ENCODE measurements at places on chromosomes 11 and 22. TPM values are rescaled to one million over a fixed set of nuclear protein-coding genes. Genes with fewer than 3 reads are reported as not detected.
A peak's percentile ranks its signal among the peaks of the same experiment; 100 is the strongest.

The MRGPRX4 gene
- not detected for total RNA-seq

The PRCP gene
- total RNA-seq = 35.9 TPM

DNA sequence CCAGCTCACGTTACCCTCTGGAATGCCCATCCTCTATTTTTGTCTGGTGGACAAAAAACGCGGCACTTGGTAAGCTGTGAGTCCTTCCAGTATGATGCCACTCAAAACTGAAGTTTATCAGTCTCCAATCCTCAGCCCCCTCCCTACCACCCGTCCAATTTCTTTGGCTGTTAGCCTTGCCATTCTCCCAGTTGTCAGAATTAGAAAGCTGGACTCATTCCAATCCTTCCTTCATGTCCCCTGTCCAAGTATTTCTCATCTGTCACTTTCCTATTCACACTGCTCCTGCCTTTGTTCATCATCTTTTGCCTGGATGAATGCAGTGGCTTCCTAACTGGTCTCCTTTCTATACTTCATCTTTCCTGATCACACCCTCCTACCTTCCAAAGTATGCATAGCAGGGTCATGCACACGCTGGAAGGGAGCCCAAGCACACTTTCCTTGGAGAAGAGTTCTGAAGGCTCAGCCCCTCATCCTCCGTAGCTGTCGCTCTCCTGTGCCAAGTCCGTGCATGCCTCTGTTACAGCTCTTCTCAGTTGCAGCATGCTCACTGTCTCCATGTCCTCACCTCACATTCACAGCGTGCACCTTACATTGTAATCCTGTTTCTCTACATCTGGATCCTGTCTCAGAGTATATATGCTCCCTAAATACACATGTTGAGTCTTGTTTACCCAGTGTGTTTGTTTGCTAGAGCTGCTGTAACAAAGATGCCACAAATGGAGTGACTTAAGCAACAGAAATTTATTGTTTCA is 19.4 kb downstream of the APLP2 start:
- DNase-seq = no peak
- H3K4me3 ChIP-seq = no peak overlapping the region
- H3K27ac ChIP-seq = no peak overlapping the region
- H3K4me1 ChIP-seq = peaks cover 4% of the 10 kb centered on the region
- H3K27me3 ChIP-seq = no peaks in the 10 kb centered on the region

DNA sequence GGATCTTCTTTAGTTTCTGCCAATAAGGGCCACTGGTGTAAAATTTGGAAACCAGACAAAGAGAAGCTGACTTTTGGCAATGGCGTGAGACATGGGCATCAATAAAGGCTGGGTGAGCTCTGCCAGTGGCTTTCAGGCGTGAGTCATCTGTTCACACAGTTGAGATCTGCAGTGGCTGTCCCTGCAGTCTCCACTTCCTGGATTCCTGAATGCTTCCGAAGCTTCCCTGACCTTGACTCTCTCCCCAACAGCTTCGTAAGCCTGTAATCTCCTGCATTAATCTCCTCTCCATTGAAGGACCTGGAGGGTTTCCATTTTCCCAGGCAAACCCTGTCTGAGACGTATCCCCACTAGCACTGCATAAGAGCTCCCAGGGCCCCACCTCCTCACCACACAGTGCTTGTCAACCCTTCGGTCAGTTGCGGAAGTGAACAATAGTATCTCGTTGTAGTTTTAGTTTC is 574.7 kb downstream of the TBC1D22A start:
- no peak overlapping the region for H3K27ac ChIP-seq
- no peak for DNase-seq
- H3K4me1 ChIP-seq = no peaks in the 10 kb centered on the region
- peak overlapping the region; percentile 36 for H3K4me3 ChIP-seq

DNA sequence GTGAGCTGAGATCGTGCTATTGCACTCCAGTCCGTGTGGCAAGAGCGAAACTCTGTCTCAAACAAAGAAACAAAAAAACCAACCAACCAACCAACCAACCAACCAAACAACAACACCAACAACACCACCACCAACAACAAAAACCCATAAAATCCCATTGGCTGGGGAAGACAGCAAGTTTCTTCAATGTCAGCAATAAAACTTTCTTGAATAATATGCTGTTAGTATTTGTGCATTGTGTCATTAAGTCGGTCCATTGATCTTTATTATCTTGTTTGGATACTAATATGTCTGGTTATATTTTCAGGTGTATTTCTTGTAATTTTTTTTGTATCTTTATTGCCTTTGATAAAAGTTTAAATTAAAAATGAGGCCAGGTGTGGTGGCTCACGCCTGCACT is 9.4 kb downstream of the GRK3 start:
- no peak overlapping the region for H3K4me3 ChIP-seq
- H3K36me3 ChIP-seq = peaks cover 2% of the 10 kb centered on the region
- peaks cover 6% of the 10 kb centered on the region for H3K27me3 ChIP-seq
- peaks cover 16% of the 10 kb centered on the region for H3K4me1 ChIP-seq
- no peak overlapping the region for H3K27ac ChIP-seq
- no peak for DNase-seq

All from activated T-cell treated with anti-CD3 and anti-CD28 coated beads, Interleukin-2, amount 50 U/mL, for 72 hours (primary cell).